ENCODE measurements at places on chromosomes 16 and 17.

DNA sequence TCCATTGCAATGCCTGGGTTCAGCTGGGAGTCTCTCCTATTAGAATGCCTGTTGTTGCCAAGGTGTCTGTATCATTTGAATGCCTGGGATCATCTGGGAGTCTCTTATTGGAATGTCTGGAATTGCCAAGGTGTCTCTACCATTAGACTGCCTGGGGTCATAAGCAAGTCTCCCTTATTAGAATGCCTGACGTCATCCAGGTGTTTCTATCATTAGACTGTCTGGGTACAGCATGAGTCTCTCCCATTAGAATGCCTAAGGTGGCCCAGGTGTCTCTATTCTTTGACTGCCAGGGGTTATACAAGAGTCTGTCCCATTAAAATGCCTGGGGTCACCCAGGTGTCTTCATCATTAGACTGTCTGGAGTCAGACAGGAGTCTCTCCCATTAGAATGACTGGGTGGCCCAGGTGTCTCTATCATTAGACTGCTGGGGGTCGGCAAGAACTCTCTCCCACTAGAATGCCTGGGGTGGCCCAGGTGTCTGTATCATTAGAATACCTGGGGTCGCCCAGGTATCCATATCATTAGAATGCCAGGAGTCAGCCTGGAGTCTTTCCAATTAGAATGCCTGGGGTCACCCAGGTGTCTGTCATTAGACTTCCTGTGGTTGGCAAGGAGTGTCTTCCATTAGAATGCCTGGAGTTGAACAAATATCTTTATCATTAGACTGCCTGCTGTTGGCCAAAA is 2274.0 kb downstream of the TP53TG3F start:
- DNase-seq: no peak

GRCh38 chr16:80144191-80144590 is 396.6 kb upstream of the DYNLRB2 start:
- no peak for DNase-seq

DNA sequence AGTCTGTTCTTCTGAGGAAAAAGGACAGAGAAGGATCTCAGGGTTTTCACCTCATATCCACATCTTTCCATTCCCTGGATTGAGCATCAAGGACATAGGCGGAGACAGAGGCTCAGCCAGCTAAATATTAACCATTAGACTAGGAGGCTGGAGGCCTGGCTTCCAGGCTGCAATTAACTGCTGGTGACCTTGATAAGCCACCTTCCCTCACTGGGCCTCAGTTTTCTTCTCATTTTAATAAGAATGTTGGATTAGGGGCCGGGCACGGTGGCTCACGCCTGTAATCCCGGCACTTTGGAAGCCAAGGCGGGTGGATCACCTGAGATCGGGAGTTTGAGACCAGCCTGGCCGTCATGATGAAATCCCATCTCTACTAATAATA is 25.6 kb upstream of the CNOT1 start:
- no peak for DNase-seq

DNA sequence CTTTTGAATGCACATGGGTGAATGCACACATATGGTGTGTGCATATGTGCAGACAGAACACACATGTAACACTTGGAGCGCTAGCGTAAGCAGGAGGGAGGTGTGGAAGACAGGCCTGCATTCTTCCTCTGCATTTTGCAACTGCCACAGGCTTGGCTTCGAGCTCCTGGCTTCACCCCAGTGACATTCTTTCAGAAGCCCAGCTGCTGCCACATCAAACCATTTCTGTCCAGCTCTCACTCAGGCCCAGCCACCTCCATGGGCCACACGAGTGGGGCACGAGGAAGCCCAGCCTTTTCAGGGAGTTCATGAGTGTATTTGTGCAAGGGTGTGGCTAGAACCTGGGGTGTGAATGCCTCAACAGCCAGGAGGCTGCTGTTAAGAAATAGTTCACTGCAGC is 18.8 kb downstream of the LGALS3BP start:
- no peak for DNase-seq

DNA sequence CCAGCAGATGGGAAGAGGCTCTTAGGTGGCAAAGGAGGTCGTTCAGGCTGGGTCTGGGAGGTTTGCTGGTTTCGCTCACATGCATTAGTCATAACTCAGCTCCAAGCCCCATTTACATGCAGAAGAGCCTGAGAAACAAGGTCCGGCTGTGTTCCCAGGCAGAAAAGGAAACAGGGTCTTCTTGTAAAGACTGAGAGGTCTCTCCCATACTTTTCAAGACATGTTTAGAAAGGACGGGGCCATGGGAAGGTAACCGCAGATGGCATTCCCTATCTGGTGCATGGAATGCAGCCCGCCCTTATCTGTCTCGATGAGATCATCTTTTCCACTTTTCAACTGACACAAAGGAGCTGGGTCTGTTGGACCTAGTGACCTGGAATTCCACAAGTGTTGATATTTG is 389.0 kb upstream of the CDH11 start:
- no peak for DNase-seq

GRCh38 chr17:71801301-71801700 is 319.5 kb upstream of the SOX9 start:
- DNase-seq: no peak

- no peak for DNase-seq
Observed at GRCh38 chr16:76854234-76854633, 336.8 kb upstream of the MON1B start.

GRCh38 chr17:49456183-49456965 is 38.7 kb upstream of the NGFR start:
- DNase-seq: no peak

DNA sequence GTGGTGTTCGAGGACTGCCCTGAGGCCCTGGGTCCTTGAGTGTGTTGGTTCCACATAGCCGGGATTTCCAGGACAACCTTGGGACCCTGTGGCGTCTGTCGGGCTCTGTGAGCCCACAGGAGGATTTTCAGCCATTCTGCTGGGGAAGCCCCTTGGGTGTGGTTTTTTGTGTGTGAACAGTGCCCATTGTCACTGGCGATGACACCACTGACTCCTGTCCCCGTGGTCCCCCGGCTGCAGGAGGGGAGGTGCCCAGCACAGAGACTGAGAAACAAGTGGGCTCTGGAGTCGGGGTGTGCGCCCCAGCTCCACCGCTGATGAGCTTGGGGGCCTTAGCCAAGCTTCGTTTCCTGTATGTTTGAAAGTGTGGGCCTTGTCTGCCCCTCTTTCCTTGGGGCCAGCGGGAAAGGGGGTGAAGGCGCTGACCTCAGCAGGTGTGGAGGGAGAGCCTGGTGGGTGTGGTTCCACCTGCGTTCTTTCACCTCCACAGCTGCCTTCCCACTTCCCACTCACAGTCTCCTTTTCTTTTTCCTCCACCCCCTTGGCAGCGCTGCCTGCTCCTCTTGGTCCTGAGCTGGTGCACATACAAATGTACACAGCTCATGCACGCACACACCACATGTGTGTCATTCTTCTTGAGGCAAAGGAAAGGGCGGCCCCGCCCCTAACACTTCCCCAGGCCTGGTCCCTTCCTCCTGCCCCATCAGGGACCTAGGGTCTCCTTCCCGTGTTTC is 16.1 kb downstream of the MGRN1 start:
- DNase-seq: no peak

DNA sequence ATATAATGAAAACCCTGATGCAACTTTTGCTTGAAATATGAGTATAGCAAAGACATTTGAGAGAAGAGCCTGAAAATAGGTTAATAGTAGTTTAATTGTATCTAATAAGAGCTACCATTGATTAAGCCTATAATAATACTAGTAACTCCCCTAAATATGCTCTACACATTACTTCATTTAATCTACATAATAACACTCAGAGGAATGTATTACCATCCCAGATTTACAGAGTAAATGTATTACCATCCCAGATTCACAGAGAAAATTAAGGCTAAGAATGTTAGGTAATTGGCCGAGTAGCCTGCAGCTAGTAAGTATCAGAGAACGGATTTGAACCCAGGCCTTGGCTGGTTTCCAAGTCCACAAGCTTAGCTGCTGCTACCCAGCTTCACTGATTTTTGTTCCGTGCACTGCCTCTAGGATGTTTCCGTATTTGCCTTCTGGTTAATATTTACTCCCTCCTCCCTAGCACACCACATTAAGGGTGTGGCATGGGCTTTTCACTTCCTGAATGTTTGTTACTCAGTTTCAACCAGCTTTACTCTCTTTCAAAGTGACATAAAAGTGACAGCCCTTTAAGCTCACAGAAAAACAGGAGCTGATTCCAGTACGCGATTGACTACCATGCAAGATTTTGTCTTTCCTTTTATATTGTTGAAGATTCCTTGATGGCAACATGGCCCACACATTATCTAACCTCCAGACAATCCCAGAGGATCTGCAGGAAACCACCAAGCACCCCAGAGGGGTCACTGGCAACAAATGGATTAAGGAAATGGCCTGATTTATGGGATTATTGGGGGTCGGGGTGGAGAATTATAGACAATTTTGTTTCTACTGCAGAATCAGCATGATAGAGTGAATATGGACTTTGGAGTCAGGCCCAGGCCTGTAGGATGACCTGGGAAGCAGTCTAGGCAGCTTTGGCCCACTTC is 26.7 kb upstream of the TOX3 start:
- no peak for DNase-seq

DNA sequence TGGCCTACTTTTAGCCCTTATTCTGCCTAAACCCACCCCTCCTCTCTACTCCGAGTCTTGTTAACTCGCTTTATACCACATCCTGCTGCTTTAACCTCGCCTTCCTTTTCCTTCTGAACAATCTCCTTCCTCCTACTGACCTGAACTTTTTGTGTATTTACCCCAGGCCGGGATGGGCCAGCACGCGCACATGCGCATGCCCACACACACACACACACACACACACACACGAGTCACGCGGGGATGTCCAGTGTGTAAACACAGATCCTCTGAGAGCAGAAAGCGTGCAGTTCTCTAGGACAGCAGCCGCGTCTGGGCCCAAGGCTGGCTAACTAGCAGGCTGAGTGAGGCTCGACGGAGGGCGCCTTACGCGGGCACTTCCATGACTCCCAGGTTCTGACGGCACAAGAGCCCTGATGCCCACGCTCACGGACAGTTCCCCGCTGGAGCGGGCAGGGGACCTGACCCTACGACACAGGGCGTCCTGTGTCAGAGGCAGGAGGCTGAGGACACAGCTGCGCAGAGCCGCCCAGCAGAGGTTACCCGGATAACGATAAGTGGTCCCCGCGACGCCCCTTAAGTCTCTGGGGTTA is 610 bp downstream of the PIK3R5 start:
- peak; percentile 53 for DNase-seq

DNA sequence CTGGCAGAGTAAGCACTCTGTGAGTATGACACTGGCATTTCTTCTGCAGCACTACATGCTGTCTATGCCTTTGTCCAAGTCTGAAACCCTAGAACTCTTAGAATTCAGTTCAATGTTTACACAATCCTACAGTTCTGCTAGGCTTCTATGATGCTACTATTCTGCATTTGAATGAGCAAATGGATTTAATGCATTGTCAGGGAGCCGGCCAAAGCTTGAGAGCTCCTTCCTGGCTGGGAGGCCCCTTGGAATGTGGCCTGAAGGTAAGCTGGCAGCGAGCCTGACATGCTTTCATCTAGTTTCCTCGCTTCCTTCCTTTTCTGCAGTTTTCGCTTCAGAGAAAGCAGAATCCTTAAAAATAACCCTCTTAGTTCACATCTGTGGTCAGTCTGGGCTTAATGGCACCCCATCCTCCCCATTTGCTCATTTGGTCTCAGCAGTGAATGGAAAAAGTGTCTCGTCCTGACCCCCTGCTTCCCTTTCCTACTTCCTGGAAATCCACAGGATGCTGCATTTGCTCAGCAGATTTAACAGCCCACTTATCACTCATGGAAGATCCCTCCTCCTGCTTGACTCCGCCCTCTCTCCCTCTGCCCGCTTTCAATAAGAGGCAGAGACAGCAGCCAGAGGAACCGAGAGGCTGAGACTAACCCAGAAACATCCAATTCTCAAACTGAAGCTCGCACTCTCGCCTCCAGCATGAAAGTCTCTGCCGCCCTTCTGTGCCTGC is at the start of gene CCL2:
TSS of gene CCL2 (plus strand) at position 635 of the 730 bp plus-strand sequence. CDS start at position 700, 65 bp downstream.
- no peak for DNase-seq

- DNase-seq: no peak
Observed at GRCh38 chr16:73010150-73010676, 37.7 kb downstream of the ZFHX3 start.

- DNase-seq: no peak
Observed at GRCh38 chr17:40004712-40005111, 10.5 kb upstream of the CSF3 start.

GRCh38 chr17:19320876-19321275 is 41.6 kb downstream of the B9D1 start:
- DNase-seq: no peak

GRCh38 chr17:29038085-29038795 is 4.7 kb upstream of the PIPOX start:
- no peak for DNase-seq

GRCh38 chr17:56715613-56716357 is 117.9 kb downstream of the C17orf67 start:
- DNase-seq: peak; percentile 72

- DNase-seq: no peak
Observed at GRCh38 chr17:4795168-4795567, 796 bp upstream of the PSMB6 start.

DNA sequence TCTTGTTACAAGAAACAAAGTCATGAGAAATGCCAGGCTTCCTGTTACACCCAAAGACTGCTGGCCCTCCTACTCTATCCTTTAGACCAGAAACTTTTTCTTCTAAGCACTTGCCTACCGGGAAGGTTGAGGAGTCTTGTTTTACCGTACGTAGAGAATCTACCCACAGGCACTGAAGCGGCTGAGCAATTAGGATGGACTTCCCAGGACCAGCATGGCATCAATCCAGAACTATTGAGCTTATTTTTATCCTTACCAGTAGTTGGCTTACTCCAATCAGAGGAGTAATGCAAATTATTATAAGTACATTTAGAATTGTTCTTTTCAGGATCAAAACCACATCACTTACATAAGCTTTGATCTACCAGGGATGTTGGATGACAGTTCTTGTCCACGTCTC is 25.6 kb downstream of the CEP95 start:
- DNase-seq: no peak

GRCh38 chr17:62038248-62038647 is 26.8 kb downstream of the MED13 start:
- DNase-seq: no peak

DNA sequence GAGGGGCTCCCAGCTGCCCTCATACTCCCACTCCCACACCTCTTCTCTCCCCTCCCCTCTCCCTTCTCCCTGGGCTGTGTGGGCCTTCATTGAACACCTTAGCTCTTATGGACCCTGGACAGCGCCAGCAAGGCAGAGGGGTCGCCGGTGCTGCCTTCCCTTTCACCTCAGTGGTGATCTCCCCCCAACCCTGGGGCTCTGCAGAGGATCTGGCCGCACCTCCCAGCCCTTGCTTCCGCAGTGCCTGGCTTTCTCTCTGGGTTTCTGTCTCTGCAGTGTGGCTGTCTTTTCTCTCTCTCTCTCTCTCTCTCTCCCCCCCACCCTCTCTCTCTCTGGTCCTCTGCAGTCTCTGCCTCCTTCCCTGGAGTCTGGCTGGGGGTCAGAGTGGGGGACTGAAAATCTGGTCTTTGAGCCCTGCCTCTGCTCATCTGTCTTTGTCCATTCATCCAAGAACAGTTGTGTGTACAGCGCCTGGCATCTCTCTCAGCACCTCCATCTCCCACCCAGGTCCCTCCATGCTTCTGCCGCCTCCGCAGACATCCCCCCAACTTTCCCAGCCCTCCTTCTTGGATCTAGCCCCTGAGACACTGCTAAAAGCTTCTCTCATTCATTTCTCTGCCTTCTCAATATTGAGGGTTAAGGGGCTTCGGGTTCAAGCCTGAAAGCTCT is 1.1 kb downstream of the SEZ6L2 start:
- no peak for DNase-seq

Measured in naive thymus-derived CD4-positive, alpha-beta T cell (primary cell).